Fibroblast of skin of right biceps (primary cell): ENCODE measurements at places on chromosomes 11 and 22.

DNA sequence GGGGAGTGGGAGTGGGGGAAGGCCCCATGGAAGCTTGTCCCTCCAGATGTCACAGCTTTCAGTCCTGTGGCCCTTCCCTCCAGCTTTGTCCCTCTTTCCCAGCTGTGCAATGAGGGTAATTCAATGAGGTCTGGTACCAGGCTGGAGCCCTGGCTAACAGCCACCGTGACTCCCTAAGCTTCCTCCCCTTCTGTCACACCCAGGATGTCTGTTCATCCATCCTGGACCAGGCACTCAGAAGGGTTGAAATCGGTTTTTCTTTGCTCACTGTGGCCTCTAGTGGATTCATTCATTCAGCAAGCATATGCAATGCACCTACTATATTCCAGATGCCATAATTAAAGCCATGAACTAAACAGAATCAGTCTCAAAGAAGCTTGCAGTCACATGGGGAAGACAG lies 38.7 kb downstream of the SYT13 start:
- no peak for DNase-seq

DNA sequence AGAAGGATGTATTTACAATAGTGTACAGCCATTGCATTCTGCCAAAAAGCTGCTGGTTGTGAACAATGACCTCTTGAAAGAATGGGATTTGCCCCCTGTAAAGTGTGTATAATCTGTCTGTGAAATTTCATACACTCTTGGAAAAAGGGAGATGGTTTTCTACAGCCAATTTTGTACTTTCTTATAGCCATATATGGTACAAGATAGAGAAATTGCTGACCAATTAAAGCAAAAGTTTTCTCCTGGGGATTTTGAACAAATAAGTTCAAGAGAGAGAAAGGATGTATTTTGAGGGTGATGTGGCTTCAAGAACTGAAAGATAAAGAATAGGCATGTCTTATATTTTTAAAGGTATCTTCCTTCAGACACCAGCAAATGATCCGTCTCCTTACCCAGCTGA lies 211.0 kb downstream of the NAV2 start:
- DNase-seq = peak; percentile 33

DNA sequence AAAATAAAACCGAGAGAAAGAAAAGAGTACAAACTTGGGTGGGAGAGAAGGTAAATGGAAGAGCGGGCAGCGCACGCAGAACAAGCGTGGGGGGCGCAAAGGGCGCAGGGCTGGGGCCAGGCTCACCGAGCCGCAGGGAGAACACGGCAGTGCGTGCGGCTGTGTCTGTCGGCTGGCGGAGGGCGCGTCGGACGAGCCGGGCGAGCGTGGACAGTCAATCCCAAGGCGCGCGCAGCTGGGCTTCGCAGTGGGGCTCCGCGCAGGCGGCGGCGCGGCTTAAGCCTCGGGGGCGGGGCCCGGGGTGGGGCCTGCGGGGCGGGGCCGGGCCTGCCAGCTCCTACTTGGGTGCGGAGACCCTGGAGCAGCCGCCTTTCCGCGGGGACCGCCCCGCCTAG lies at the start of gene UCP2:
TSS of gene UCP2 (minus strand) at position 249 of the 395 bp plus-strand sequence. CDS start 4,465 bp downstream, outside the sequence.
- peak; percentile 71 for DNase-seq

DNA sequence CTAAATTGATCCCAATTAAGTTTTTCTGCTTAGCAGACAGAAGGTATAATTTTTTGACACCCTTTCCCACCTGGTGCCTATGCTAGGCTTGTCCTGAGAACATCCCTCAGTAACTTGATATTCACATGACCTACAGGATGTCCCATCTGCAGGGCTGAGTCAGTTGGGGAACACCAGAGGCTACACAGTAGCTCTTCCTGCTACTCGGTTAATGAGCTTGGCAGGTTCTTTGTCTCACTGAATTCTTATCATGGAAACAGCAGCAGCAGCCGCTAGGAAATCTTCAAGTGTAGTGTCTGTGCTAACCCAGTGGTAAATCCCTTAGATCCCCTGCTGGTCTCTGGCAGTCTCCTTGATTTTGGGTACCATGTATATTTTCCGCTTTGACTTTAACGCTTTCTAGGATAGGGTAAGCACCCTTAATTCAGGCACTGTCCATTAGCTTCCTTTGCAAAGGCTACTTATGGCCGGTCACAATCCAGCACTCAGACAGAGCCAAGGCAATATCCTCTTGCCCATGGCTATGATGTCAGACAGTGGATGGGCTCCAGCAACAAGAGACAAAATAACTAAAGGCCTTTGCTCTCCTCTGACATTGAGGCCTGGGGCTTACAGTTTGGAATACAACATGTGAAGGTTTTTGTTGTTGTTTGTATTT lies 8.5 kb downstream of the MRPL16 start:
- no peak for DNase-seq

GRCh38 chr11:32891657-32892354 lies 805 bp upstream of the QSER1 start:
- peak; percentile 40 for DNase-seq

GRCh38 chr22:45207981-45208664 lies 32.6 kb downstream of the KIAA0930 start:
- DNase-seq = peak; percentile 70

DNA sequence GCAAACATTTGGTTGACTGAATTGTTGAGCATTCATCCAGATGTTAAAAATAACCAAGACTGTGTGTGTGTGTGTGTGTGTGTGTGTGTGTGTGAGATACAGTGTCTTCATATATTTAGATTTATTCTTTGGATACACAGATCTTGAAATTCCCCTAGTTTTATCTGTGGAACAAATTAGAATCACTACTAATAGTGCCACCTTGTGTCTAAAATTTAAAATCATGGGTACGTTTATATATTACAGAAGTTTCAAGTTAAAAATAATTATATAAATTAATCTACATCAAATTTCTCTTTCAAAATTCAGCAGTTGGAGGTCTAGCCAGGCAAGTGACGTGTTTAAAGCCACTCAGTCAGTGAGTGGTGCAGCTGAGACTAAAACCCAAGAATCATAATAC lies 1566.2 kb upstream of the TENM4 start:
- peak; percentile 42 for DNase-seq

DNA sequence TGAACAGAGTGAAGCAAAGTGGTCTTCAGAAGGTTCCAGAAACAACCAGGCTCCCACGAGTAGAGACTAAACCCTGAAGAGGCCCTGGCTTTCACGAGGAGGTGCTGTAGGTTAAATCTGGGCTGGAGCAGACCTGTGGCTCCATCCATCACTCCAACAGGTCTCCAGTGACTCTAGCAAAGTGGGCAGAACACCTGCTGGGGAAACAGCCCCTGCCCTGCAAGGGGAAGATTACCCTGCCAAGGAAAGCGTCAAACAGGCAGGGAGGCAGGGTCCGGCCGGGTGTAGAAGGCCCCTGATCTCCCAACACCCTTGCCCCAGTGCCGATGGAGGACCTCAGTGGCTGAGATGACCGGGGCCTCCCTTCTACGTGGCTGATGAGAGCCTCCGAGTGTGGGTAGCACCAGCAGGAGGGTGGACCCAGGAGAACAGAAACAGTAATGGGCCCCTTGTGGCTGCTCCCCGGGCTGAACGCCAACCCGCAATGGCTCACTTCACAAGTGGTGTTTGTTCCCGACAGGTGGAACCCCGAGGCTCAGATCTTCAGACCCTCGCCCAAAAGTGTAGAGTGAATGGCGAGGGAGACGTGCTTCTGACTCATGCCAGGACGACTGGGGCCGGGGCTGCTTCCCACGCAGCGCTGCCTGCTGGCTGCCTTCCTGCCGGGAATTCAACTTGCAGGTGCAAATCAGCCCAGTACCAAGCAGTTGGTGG lies 112.0 kb downstream of the SHANK2 start:
- no peak for DNase-seq

DNA sequence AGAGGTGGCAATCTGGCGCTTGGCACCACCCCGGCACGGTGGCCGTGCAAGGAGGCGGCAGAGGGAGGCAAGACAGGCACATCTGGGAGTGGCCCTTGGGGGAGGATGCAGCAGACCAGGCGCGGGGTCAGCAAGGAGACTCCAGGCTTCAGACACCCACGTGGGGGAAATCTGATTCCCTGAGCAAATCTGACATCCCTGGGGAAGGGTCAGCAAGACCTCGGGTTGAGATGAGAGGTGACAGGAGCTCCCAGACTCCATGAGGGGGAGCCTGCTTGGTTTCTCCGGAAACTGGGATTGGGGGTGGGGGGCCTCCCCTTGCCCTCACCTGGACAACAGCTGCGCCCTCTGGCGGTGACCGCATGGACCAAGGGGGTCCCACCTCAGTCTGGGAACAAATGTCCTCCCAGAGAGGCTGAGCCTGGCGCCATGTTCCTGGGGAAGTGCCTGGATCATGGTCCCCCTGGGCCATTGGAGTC lies 4.0 kb upstream of the RCOR2 start:
- DNase-seq = peak; percentile 36
